Stimulated activated CD4-positive, alpha-beta T cell treated with anti-CD3 and anti-CD28 coated beads, Interleukin-1b, Interleukin-23, amount 100 ng/mL, for 1 hour (primary cell): ENCODE measurements at places on chromosomes 16 and 17.

DNA sequence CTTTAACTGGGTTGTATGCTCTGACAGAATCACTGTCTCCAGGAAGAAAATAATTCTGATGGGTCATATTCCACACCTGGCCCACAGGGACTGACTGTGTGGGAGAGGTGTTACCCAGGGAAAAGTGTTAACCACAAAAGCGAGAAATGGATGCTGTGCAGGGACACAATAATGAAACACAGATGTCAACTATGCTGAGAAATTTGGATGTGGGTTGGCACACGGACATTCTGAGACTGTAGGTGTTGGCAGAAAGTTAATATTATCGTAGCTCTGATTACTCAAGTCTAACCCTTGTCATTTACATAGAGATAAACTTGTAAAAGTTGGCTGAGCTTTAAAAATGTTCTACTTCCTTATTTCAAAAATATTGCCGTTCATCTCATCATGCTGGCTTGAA is 19.6 kb downstream of the TMC5 start:
- DNase-seq: no peak

DNA sequence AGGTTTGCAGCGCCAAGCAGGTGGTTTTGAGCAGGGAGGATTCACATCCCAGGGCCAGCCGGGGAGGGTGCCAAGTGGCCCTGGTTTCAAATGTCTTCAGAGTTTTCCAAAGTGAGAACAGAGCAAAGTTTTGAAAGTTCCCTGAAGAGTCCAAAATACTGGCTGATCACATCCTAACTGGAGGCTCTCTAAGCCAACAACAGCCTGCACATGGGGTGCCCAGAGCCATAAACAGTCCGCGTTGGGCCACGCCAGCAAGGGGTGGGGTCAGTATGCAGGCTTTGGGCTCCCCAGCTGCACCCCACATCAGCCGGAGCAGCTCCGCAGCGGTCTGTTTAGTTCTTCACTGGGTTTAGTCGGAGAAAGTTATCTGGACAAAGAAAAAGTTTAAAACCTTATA is 150.9 kb downstream of the C16orf95 start:
- no peak for DNase-seq

GRCh38 chr16:17258848-17259713 is 211.7 kb downstream of the XYLT1 start:
- DNase-seq: no peak

DNA sequence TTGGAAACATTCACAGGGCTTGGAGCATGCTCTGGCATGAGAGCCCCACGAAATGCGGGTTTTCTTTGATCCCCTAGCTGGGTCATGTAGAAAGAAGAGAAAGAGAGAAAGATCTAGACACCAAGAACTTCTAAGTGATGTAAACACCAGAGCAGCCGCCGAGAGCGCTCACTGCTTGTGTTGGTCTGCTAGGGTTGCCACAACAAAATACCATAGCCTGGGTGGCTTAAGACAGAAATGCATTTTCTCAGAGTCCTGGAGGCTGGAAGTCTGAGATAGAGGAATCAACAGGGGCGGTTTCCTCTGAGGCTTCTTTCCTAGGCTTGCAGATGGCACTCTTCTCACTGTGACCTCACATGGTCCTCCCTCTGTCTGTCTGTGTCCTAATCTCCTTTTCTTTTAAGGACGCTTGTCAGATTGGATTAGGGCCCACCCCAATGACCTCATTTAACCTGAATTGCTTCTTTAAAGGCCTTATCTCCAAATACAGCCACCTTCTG is 139.5 kb downstream of the CYLD start:
- no peak for DNase-seq
